Naive thymus-derived CD8-positive, alpha-beta T cell (primary cell): ENCODE measurements at places on chromosomes 3 and 15. TPM values are rescaled to one million over a fixed set of nuclear protein-coding genes. Genes with fewer than 3 reads are reported as not detected.

The RETNLB gene
- not detected for polyA plus RNA-seq

The NLGN1 gene
- polyA plus RNA-seq = not detected

The C3orf80 gene
- polyA plus RNA-seq = not detected

DNA sequence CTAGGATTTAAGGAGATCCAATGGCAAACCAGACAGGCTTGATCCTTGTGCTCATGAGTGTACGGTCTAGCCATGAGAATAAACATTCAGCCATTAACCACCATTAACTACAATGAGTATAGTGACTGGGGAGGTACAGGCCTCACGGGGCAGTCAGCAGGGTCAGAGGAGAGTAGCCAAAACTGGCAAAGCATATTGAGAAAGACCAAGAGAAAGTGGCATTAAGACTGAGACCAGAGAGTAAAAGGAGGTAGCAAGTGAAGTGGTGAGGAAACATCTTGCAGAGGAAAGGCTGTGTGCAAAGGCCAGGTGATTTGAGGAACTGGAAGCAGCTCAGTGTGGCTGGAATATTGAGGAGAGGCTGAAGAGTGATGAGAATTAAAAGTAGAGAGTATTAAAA lies 407.2 kb upstream of the LMCD1 start:
- no peaks in the 10 kb centered on the region for H3K36me3 ChIP-seq
- no peak for DNase-seq
- H3K4me3 ChIP-seq = no peak overlapping the region
- no peak overlapping the region for H3K27ac ChIP-seq

GRCh38 chr3:27686642-27687041 lies 35.5 kb downstream of the EOMES start:
- peaks cover 13% of the 10 kb centered on the region for H3K36me3 ChIP-seq
- no peak overlapping the region for H3K4me3 ChIP-seq
- H3K4me1 ChIP-seq = no peaks in the 10 kb centered on the region
- no peaks in the 10 kb centered on the region for H3K27me3 ChIP-seq
- DNase-seq = no peak

DNA sequence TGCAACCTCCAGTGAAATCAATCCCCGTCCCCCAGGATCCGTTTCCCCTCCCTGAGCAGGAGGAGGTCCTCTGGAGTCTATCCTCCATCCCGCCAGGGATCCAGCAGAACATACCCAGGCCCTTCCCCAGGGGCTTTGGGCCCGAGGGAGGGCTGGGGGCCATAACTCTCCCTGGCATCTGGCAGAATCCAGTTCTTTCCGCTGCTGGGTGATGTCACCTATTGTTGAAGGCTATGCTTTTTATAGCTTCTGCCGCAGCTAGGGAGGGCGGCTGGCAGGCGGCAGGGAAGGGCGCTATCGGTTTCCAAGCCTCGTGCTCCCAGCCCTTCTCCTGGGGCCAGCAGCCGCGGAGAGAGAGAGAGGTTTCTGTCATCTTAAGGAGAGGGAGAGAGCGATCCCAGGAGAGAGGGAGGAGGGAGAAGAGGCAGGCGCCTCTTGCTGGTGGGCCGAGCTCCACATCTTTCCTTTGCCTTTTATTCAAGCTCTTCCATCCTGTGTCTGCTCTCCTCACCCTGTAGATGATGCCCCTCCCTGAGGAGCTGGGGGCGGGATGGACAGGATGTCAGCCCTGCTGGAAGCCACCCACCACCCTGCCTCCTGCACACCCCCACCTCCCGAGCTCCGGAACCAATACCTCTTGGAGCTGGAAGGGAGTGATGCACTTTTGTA lies 120.1 kb downstream of the ANP32A start:
- peaks cover 12% of the 10 kb centered on the region for H3K27me3 ChIP-seq
- H3K27ac ChIP-seq = no peak overlapping the region
- H3K4me3 ChIP-seq = no peak overlapping the region
- H3K36me3 ChIP-seq = no peaks in the 10 kb centered on the region

GRCh38 chr15:67611370-67612369 lies 69.2 kb downstream of the MAP2K5 start:
- no peaks in the 10 kb centered on the region for H3K27me3 ChIP-seq
- peaks cover 11% of the 10 kb centered on the region for H3K4me1 ChIP-seq
- H3K4me3 ChIP-seq = no peak overlapping the region

DNA sequence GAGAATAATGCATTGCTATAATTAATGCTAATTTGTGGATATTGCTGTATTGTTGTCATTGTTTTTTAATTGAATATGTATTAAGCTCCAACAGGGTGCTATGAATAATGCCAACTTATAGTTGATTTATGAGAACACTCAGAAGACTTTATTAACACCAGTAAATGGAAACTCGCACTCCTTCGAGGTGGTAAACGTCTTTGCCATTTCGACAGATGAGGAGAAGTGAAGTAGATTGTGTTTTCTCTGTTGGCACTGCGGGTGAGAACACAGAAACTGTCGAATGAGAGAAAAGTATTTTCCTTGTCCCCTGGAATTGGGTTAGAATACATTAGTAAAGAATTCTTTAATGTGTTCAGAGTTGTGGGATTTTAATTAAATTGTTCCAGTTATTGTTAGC lies 354.5 kb downstream of the LPP start:
- no peaks in the 10 kb centered on the region for H3K27me3 ChIP-seq
- peaks cover 43% of the 10 kb centered on the region for H3K36me3 ChIP-seq
- no peak for DNase-seq
- no peak overlapping the region for H3K4me3 ChIP-seq
- H3K4me1 ChIP-seq = peaks cover 13% of the 10 kb centered on the region
